ENCODE measurements at places on chromosomes 1 and 21.

DNA sequence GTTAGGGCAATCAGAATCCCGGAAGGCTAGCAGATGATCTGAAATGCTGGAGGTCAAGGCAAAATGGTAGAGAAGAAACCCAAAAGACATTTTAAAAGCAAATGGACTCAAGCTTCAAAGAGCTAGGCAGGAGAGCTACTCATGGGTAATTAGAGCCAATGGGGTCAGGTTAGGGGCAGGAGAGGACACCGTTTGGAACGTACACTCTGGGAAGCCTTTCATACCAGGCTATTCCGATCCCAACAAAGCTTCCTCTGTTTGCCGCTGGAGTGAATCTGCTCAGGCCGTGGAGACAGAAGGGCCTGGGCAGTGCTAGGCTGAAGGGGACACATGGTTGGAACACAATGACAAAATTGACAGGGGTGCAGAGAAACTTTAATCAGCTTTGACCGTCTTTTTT is 346.6 kb downstream of the RPS6KC1 start:
- DNase-seq = no peak

- no peak for DNase-seq
These were observed 33.2 kb downstream of the ZBTB40 start for GRCh38 chr1:22484706-22485345.

DNA sequence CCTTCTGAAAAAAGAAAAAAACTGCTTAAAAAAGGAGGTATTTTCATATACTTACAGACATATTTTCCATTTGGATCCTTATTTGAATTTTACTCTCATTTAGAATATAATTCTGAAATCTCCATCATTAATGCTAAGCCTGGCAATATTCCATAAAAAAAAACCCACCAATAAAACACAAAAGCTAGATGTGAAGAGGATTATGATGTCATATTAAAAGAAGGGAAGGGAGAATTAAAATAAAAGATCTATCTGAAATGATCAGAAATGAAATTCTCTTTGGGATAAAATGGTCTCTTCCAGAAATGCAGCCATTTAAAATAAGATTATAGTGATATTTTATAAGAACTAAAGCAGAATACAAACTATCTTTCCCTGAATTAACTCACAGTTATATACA is 206.7 kb upstream of the CAMK1G start:
- no peak for DNase-seq

DNA sequence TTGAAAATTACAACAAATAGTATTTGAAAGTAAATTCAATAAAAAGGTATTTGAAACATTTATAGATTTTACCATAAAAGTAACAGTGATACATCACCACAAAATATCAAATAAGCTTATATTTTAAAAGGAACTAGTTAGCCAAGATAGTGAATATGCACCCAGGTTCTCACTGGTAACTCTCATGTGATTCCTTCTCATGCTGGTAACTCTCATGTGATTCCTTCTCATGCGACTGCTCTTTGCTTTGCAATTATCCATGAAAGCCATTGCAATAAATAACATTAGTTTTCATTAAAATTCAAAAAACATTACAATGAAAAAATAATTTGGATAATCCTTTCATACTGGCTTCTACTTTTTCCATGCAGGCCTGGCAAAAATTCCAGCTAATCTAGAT is 75.4 kb downstream of the AHCTF1 start:
- DNase-seq = no peak

- DNase-seq = no peak
These were observed 190.1 kb downstream of the PCP4 start for GRCh38 chr21:40057331-40057730.

DNA sequence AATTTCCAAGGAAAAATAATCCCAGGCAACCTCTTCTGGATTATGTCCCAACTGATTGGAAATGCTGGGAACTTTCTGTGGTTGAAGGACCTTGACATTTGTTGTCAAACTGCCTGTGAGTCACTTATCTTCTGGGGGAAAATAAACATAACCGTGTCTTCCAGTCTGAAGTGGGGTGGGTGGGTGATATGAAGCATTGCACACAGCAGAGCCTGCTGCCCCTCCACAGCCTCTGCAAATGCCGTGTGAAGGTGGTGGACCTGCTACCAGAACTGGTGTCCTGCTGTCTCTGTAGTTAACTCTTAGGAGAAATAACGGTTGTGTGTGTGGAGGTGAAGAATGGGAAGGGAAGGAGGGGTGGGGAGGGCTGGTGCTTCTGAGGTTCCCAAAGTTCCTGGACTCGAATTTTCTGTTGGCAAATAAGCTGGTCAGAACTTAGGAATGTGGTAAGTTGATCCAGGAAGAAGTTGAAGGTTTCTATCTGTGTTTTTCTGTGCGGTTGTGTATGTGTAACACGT is 23.2 kb downstream of the GALNT2 start:
- no peak for DNase-seq

DNA sequence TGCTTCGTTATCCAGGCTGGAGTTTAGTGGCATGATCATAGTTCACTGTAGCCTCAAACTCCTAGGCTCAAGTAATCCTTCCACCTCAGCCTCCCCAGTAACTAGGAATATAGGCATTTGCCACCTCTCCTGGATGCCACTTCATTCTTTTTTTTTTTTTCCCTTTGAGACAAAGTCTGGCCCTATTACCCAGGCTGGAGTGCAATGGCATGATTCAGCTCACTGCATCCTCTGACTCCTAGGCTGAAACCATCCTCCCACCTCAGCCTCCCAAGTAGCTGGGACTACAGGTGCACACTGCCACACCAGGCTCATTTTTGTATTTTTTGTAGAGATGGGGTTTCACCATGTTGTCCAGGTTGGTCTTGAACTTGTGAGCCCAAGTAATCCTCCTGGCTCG is 19.3 kb downstream of the OSBPL9 start:
- DNase-seq = no peak

GRCh38 chr1:47659146-47659545 is 221.3 kb downstream of the FOXD2 start:
- no peak for DNase-seq

- DNase-seq = no peak
These were observed 13.0 kb upstream of the LTN1 start for GRCh38 chr21:29005696-29006095.

DNA sequence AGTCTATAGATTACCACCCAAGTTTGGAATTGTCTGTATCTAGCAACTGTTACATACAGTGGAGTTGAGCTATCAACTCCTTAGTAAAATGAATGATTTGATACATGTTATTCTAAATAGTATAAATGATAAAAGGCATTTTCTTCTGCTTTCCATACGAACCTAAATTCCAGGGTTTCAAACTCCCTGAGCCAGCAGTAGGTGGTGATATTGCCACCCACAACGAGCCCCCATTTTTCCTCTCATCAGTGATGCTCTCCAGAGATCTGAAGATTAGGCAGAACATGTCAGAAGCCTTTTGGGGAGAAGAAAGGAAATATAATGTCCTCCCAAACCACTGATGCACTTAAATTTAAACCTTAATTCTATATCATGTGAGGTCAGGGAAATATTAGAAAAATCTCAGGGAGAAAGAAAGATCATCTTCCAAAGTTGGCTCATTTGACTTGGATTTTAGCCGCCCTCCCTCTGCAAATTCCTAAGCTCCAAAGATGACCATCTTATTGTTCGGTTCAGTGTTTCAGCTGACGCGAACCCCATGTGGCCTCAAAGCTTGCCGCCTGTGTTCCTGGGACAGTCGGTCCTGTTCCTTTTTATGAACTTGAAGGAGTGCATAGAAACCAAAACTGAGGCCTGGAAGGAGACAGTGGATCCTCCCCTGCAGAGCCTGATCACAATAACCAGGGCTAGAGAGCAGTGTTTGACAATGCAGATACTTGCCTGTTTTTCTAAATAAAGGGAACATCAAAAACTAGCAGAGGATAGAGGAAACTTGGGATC is 2.3 kb downstream of the EVA1C start:
- DNase-seq = no peak

- no peak for DNase-seq
These were observed 4.6 kb downstream of the NTRK1 start for GRCh38 chr1:156865258-156865657.

All from activated CD4-positive, alpha-beta T cell treated with anti-CD3 and anti-CD28 coated beads for 48 hours (primary cell).